IMR-90 (cell line): ENCODE measurements at places on chromosomes 7 and 10. TPM values are rescaled to one million over a fixed set of nuclear protein-coding genes. Genes with fewer than 3 reads are reported as not detected.

GRCh38 chr10:97307866-97308780 is 10.9 kb upstream of the FRAT1 start:
- DNase-seq: no peak
- H3K27ac ChIP-seq: no peak overlapping the region
- H3K4me3 ChIP-seq: no peak overlapping the region
- no peaks in the 10 kb centered on the region for H3K4me1 ChIP-seq

- no peaks in the 10 kb centered on the region for H3K27me3 ChIP-seq
- no peak overlapping the region for H3K4me3 ChIP-seq
- DNase-seq: no peak
- H3K36me3 ChIP-seq: no peaks in the 10 kb centered on the region
Observed at GRCh38 chr10:12062754-12063482, 5.8 kb upstream of the DHTKD1 start.

GRCh38 chr7:101333912-101334311 is 12.3 kb upstream of the IFT22 start:
- no peak overlapping the region for H3K27ac ChIP-seq
- no peak for DNase-seq
- H3K27me3 ChIP-seq: peaks cover 8% of the 10 kb centered on the region

DNA sequence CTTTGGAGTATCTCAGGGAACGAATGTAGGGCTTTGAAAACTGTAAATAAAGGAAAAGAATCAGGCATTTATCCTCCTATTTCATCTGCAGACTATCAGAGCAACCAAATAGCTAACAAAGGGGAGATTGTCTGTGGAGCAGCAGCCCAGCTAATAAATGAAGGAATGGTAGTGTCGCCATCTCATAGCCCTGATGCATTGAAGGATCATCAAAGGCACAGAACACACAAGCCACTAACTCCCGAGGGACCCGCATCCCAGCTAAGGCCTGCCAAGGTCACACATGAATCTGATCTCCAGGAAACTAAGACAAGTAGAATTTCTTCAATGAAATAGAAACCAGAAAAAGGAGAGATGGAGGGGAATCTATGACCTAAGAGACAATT is 38.2 kb downstream of the CALML5 start:
- H3K4me3 ChIP-seq: no peak overlapping the region
- no peaks in the 10 kb centered on the region for H3K27me3 ChIP-seq
- H3K27ac ChIP-seq: no peak overlapping the region
- no peak for DNase-seq
- peaks cover 8% of the 10 kb centered on the region for H3K36me3 ChIP-seq

- no peaks in the 10 kb centered on the region for H3K36me3 ChIP-seq
- peak; percentile 74 for DNase-seq
- peaks cover 11% of the 10 kb centered on the region for H3K27me3 ChIP-seq
- H3K4me1 ChIP-seq: no peaks in the 10 kb centered on the region
- no peak overlapping the region for H3K27ac ChIP-seq
Observed at GRCh38 chr7:26090927-26091519, 61.0 kb upstream of the NFE2L3 start.

- no peak overlapping the region for H3K27ac ChIP-seq
- H3K27me3 ChIP-seq: no peaks in the 10 kb centered on the region
- H3K4me1 ChIP-seq: no peaks in the 10 kb centered on the region
- no peak overlapping the region for H3K4me3 ChIP-seq
Observed at GRCh38 chr10:5900247-5900646, 10.2 kb downstream of the FBH1 start.

DNA sequence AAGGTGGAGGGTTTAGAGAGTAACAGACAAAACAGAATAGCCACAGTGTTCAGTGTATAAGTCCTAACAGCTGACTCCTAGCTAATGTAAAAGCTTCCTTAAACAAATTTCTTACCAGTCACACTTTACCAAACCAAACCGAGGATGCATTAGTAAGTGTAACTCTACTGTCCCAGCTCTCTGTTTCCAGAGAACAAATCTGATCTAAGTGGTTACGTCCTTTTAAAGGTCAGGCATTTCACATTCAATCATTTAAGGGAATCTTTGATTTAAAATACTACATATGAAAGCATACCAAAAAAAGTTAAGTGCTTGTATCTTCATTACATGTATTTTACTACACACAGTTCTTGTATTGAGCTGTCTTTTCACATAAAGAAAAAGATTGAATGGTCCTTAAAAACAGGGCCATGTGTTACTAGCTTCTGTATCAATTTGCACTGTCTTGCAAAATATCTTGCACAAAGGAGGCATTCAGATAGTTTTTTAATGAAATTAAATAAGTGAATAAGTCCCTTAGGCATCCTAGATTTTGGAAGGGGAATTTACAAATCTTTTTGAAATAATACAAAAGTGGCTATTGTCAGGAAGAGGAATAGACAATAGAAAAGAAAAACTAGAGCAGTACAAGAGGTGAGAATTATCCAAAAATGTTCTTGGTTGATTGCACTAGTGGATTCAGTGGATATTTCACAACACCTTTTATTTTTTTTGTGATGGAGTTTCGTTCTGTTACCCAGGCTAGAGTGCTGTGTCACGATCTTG is 58.4 kb upstream of the SPOCK2 start:
- H3K4me3 ChIP-seq: no peak overlapping the region
- no peaks in the 10 kb centered on the region; the same call in 1 of the 2 replicates for H3K4me1 ChIP-seq
- DNase-seq: no peak

DNA sequence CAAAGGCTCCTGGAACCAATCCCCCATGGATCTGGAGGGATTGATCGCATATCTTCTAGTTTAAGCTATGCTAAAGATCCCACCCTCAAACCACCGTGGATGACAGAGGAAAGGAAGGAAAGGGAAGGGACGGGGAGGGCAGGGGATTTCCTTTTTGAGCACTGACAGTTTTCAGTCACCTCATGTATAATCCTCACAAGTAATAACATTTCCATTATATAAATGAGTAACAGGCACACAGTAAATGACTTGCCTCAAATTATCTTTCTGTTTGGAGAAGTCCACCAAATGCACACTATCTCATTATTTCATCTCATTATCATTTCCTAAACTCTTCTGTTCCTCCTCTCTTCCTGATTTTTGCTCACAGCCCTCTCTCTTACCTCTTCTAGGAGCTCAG is 127.1 kb upstream of the AOAH start:
- no peak overlapping the region for H3K27ac ChIP-seq
- no peaks in the 10 kb centered on the region for H3K4me1 ChIP-seq
- no peaks in the 10 kb centered on the region for H3K36me3 ChIP-seq
- no peak overlapping the region for H3K4me3 ChIP-seq
- H3K27me3 ChIP-seq: no peaks in the 10 kb centered on the region
- DNase-seq: no peak

DNA sequence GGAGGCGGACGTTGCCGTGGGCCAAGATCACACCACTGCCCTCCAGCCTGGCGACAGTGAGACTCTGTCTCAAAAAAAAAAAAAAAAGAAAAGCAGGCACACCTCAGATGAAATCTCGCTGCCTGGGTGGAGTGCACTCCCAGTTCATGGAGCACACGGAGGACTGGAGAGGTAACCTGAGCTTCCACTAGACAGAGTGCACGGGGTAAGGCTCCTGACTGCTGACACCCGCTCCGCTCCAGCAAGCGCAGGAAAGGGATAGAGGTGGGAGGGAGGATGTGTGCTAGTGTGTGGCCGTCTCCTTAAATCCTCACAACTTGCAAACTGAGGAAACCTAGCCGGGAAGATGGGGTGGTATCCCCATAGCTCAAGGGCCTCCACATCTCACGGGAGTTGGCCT is 50.8 kb downstream of the FAM53B start:
- no peak overlapping the region for H3K4me3 ChIP-seq
- H3K27me3 ChIP-seq: no peaks in the 10 kb centered on the region
- no peak for DNase-seq
- no peaks in the 10 kb centered on the region for H3K4me1 ChIP-seq

- DNase-seq: peak; percentile 66
- no peaks in the 10 kb centered on the region for H3K4me1 ChIP-seq
- H3K27me3 ChIP-seq: no peaks in the 10 kb centered on the region
- H3K27ac ChIP-seq: no peak overlapping the region
Observed at GRCh38 chr7:20395104-20395503, 64.4 kb downstream of the ITGB8 start.

GRCh38 chr10:30051220-30051619 is 8.2 kb downstream of the JCAD start:
- H3K27me3 ChIP-seq: no peaks in the 10 kb centered on the region
- DNase-seq: peak; percentile 78
- peaks cover 17% of the 10 kb centered on the region for H3K4me1 ChIP-seq
- peak overlapping the region; percentile 56; the same call in 1 of the 2 replicates for H3K27ac ChIP-seq

- H3K36me3 ChIP-seq: peaks cover 16% of the 10 kb centered on the region
- no peak for DNase-seq
- no peak overlapping the region for H3K4me3 ChIP-seq
- no peaks in the 10 kb centered on the region for H3K27me3 ChIP-seq
Observed at GRCh38 chr10:8013006-8013405, 41.5 kb upstream of the GATA3 start.

GRCh38 chr7:86844608-86845007 is 200.9 kb downstream of the GRM3 start:
- no peak for DNase-seq
- no peaks in the 10 kb centered on the region for H3K4me1 ChIP-seq
- no peaks in the 10 kb centered on the region for H3K27me3 ChIP-seq

- peak overlapping the region; percentile 99 for H3K4me3 ChIP-seq
- peak overlapping the region; percentile 99 for H3K27ac ChIP-seq
- no peaks in the 10 kb centered on the region for H3K27me3 ChIP-seq
- H3K4me1 ChIP-seq: peaks cover 37% of the 10 kb centered on the region
- no peaks in the 10 kb centered on the region for H3K36me3 ChIP-seq
- peak; percentile 69 for DNase-seq
Observed at GRCh38 chr10:79070606-79071395, 2.0 kb downstream of the ZMIZ1 start.

DNA sequence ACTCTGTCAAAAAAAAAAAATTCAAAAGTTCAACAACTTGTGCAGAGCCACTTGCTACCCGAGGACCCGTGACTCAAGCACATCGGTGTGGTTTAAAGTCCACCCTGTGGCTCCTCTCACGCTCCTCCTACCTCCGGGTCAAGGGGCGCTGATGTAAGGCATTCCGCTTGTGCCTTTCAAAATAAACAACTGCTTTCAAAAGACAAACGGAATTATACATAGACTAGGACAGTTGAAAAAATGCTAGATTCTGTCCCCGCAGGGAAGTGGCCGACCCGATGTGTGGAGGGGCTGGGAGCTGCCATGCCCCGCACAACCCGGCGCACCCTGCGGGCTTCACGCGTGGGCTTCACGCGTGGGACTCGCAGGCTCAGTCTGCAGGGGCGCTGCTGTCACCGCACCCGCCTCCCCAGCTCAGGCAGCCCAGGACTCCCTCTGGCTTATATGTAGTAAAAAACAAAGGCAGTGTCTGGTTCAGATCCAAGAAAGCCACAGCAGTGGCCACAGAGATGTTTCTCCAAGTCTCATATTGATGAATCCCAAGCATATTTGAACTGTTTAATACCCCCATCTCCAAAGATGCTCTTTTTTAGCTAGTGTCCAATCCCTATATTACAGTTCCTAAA is 239.7 kb upstream of the INHBA start:
- H3K4me1 ChIP-seq: peaks cover 13% of the 10 kb centered on the region
- peak overlapping the region; percentile 23 for H3K4me3 ChIP-seq
- peak overlapping the region; percentile 55 for H3K27ac ChIP-seq

- H3K36me3 ChIP-seq: no peaks in the 10 kb centered on the region
- H3K4me3 ChIP-seq: no peak overlapping the region
- peak overlapping the region; percentile 38; the same call in 1 of the 2 replicates for H3K27ac ChIP-seq
- no peaks in the 10 kb centered on the region for H3K27me3 ChIP-seq
- peaks cover 9% of the 10 kb centered on the region for H3K4me1 ChIP-seq
Observed at GRCh38 chr10:72729528-72729927, 37.6 kb downstream of the MCU start.

GRCh38 chr10:18155321-18155720 is 15.1 kb downstream of the CACNB2 start:
- H3K27me3 ChIP-seq: peaks cover 4% of the 10 kb centered on the region
- no peak overlapping the region for H3K4me3 ChIP-seq
- H3K27ac ChIP-seq: no peak overlapping the region
- H3K4me1 ChIP-seq: peaks cover 4% of the 10 kb centered on the region
- no peak for DNase-seq
- no peaks in the 10 kb centered on the region for H3K36me3 ChIP-seq

DNA sequence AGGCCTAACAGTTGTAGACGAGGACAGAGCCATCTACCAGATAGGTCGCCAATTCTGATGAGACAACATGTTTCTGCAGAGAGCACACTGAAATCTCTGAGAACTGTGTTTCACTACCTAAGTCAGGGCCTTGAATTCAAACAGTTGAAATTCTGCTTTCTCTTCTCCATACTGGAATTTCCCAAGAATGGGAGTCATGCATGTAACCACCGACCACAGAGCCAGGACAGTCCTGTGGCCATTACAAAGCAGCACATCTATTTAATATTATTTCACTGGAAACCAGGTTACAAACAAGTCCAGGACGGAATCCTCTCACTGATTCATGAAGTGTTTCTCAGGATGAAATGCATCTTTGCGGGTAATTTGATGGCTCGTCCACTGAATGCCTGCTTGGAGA is 62.0 kb upstream of the ST8SIA6 start:
- peak; percentile 34 for DNase-seq
- H3K27me3 ChIP-seq: no peaks in the 10 kb centered on the region
- H3K4me1 ChIP-seq: peaks cover 9% of the 10 kb centered on the region
- no peak overlapping the region for H3K4me3 ChIP-seq
- no peak overlapping the region for H3K27ac ChIP-seq

DNA sequence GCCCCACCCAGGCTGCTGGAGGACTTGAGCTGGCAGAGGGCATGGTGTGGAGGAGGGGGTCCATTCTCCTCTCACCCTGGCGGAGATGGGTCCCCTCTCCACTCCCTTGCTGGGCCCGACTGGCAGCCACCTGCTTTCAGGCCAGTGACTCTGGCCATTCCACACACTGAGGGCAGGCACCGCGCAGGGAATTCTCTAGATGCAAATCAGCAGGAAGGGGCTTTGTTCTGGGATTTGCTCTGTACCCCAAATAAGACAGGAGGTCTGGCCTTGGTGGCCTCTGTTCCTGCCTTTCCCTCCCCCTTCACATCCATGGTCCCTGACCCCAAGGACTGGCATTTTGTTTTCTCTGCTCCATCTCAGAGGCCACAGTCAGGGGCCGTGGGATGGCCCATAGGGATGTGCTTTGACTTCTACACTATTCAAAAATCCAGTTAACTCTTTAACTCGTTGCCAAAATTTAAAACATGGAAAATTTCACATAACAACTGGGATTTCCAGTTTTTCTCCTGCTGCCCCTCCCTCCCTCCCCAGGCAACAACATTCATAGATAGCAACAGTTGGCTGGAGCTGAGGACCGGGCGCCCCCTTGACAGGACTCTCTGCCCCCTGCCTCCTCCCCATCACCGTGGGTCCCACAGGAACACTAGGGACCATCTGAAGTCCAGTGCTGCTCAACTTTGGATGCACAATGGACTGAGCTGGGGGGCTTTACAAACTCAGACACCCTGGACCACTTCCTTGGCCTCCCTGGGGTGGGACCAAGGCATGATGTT is 33.9 kb downstream of the PPIF start:
- peak overlapping the region; percentile 79 for H3K27ac ChIP-seq
- no peak overlapping the region for H3K4me3 ChIP-seq
- H3K4me1 ChIP-seq: peaks cover 27% of the 10 kb centered on the region
- H3K36me3 ChIP-seq: peaks cover 19% of the 10 kb centered on the region; the same call in 1 of the 2 replicates
- no peak for DNase-seq
- H3K27me3 ChIP-seq: no peaks in the 10 kb centered on the region

- no peaks in the 10 kb centered on the region for H3K27me3 ChIP-seq
- DNase-seq: peak; percentile 26
- no peak overlapping the region for H3K27ac ChIP-seq
- 0 out of 2 replicates have a peak, but pooled peaks cover 1% of the 10 kb centered on the region for H3K4me1 ChIP-seq
Observed at GRCh38 chr10:58362027-58362789, 23.0 kb upstream of the TFAM start.

Gene VWA2
- not detected in 2 replicates for polyA plus RNA-seq

Gene LDB3
- 2.6 and 3.2 TPM in 2 replicates for polyA plus RNA-seq

Gene GIMAP7
- polyA plus RNA-seq: not detected in 2 replicates

Gene CRPPA
- polyA plus RNA-seq: 0.47 and 0.67 TPM in 2 replicates

Gene COBL
- not detected in 2 replicates for polyA plus RNA-seq

Gene EBLN1
- polyA plus RNA-seq: not detected in 2 replicates
